Stimulated activated CD4-positive, alpha-beta T cell treated with anti-CD3 and anti-CD28 coated beads, TNF-alpha, amount 100 ng/mL, for 4 hours (primary cell): ENCODE measurements at places on chromosomes 2 and 18.

GRCh38 chr18:6797171-6797570, 67.7 kb downstream of the ARHGAP28 start:
- no peak for DNase-seq

GRCh38 chr2:2503864-2504418, 172.9 kb upstream of the MYT1L start:
- no peak for DNase-seq

DNA sequence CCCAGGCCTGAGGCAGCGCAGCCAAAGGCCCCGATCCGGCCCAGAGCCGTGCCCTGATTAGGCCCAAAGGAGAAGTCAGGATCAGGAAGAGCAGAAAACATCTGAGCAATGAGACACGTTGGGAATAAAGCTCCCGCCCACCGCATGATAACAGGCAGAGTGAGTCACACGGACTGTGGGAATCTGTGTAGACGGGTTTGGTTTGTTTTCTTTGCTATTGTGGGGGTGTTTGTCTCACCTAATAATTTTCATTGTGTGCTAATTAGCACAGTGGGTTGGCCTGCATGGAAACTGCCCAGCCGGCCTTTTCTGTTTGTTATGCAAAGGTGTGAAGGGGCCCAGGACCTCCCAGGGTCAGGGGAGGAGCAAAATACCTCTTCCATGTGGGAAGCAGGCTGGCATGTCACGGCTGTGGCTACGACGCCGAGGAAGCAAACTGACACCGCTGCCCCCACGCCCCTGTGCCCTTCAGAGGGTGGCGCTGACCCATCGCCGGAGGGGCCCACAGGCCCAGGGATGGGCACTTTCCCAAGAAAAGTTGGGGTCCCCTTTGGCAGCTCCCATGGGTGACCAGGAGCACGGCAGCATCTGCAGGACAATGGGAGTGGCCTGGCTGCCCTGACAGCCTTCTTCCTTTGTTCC, 68.4 kb upstream of the CTDP1 start:
- no peak for DNase-seq

GRCh38 chr18:78992041-78993011, 12.7 kb downstream of the SALL3 start:
- DNase-seq = no peak

- no peak for DNase-seq
Observed at GRCh38 chr2:9388950-9389911, 34.1 kb downstream of the ITGB1BP1 start.

GRCh38 chr2:224033601-224034000, 5.5 kb downstream of the SERPINE2 start:
- no peak for DNase-seq

GRCh38 chr2:230701308-230701707, 11.3 kb upstream of the CAB39 start:
- DNase-seq = no peak

DNA sequence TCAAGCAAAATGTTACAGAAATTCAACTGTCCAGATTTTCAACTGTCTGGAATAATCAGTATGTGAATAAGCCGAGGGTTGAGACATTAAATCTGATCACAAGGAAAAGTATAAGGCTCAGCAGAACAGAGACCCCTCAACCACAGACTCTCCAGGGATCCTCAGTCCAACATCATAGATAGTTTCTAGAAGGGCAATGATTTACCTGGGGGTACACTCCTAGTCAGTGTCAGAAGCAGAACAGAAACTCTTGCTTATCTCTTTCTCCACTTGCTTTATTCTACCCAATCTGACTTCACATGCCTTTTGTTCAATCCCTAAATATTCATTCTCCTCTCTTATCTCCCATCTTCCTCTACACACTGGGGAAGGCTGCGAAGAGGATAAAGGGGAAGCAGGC, 36.4 kb downstream of the ICOS start:
- no peak for DNase-seq

DNA sequence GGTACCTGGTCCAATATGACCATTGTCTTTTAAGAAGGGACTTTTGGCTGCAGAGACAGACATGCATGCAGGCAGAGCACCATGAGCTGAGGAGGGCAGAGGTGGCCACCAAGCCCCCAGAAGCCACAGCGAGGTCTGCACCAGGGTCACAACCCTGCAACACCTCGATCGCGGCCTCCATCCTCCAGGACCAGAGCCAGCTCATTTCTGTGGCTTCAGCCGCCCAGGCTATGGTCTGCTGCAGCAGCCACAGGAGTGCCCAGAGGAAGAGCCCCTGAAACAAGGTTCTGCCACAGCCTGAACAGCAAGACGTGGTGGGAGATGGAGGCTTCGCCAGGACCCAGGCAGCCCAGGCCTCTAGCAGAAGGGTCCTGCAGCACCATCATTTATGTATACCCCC, 53.9 kb downstream of the ANKMY1 start:
- DNase-seq = no peak

- DNase-seq = no peak
Observed at GRCh38 chr2:71798266-71799012, 345.1 kb downstream of the DYSF start.

- no peak for DNase-seq
Observed at GRCh38 chr2:66030553-66030952, 404.4 kb upstream of the MEIS1 start.

- no peak for DNase-seq
Observed at GRCh38 chr2:176159663-176160250, 2.6 kb downstream of the HOXD3 start.

GRCh38 chr2:9071032-9071431, 67.5 kb upstream of the MBOAT2 start:
- DNase-seq = no peak

DNA sequence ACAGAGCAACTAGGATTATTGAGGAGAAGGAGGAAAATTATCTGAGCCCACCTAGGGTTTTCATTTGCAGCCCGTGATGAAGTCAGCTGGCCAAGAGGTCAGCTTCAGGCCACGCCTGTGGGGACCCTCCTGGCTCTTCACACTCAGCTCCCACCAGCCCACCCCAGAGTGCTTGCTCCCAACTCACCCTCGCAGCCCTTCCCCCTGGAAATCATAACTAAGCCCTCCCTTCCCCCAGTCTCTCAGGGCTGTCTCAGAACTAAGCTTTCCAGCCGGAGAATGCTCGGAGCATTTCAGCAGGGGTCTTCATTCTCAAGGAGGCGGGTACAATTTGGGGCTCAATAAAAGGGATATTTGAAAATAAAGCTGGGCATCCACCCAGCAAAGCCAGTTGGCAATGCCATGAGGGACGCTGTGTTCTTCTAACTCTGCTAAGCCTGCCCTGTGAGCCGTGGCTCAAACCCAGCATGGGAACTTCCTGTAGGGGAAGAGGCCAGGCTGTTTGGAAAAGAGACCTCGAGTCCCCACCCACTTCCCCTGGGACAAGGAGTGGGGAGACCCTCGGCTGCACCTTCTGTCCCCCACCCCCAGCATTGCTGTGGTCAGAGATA, 194.9 kb downstream of the CTIF start:
- no peak for DNase-seq

GRCh38 chr2:56008661-56009431, 85.3 kb upstream of the EFEMP1 start:
- no peak for DNase-seq
